B cell (primary cell): ENCODE measurements at places on chromosomes 12 and 14. TPM values are rescaled to one million over a fixed set of nuclear protein-coding genes. Genes with fewer than 3 reads are reported as not detected.

CD163 gene
- 1.1 and 2.2 TPM in 2 replicates for total RNA-seq

- no peak overlapping the region for H3K4me3 ChIP-seq
Observed at GRCh38 chr12:54001283-54002187, 1.6 kb downstream of the HOXC9 start.

GRCh38 chr14:104352493-104353220 lies 214.3 kb downstream of the KIF26A start:
- no peaks in the 10 kb centered on the region for H3K36me3 ChIP-seq
- no peak for DNase-seq

- H3K4me1 ChIP-seq = no peaks in the 10 kb centered on the region
- peaks cover 14% of the 10 kb centered on the region for H3K27me3 ChIP-seq
- no peaks in the 10 kb centered on the region for H3K36me3 ChIP-seq
- DNase-seq = no peak
- no peak overlapping the region for H3K27ac ChIP-seq
Observed at GRCh38 chr12:104000807-104001434, 35.2 kb downstream of the TDG start.

DNA sequence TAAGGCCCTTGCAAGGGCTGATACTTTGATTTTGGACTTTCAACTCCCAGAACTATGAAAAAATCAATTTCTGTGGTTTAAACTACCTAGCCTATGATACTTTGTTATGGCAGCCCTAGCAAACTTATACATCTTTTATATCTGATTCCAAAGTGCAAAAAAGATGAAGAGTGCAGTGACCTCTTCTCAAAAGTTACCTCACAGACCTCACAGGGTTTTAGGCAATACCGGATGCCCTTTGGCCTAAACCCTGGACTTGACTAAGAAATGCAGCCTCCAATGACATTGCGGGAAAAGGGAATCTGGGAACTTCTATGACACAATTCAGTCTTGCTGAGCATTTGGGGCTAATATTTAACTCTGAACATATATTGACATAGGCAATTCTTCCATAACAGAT lies 63.3 kb downstream of the IGF1 start:
- H3K27me3 ChIP-seq = no peaks in the 10 kb centered on the region
- H3K4me3 ChIP-seq = no peak overlapping the region
- no peaks in the 10 kb centered on the region for H3K36me3 ChIP-seq
- no peak for DNase-seq

- no peak overlapping the region for H3K4me3 ChIP-seq
- H3K4me1 ChIP-seq = peaks cover 6% of the 10 kb centered on the region
- H3K27ac ChIP-seq = no peak overlapping the region
- no peak for DNase-seq
- no peaks in the 10 kb centered on the region for H3K27me3 ChIP-seq
Observed at GRCh38 chr12:124681779-124682391, 114.5 kb upstream of the NCOR2 start.

FAM181A gene
- total RNA-seq = not detected in 2 replicates

GRCh38 chr12:120242971-120243699 lies 22.4 kb downstream of the PXN start:
- no peak overlapping the region for H3K4me3 ChIP-seq
- H3K36me3 ChIP-seq = no peaks in the 10 kb centered on the region
- H3K27me3 ChIP-seq = peaks cover 70% of the 10 kb centered on the region
- no peak overlapping the region for H3K27ac ChIP-seq
- no peaks in the 10 kb centered on the region for H3K4me1 ChIP-seq
- no peak for DNase-seq

DNA sequence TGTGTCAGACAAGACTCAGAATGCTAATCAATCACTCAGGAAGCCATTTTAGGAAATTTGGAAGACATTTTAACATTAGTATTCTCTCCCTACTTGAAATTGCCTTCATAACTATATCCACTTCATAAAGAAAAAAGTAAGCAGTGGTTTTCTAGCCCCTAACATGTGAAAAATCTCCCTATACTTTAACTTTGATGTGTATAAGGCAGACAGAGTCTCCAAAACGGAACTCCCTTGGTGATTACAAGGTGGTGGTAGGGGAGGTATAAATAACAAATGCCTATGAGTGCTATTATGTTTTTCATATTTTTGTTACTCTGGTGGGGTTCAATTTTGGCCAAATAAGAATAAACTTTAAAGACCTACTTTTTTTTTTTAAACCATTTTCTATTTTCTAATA lies 300.3 kb downstream of the BTG1 start:
- H3K27me3 ChIP-seq = no peaks in the 10 kb centered on the region
- no peak for DNase-seq
- H3K27ac ChIP-seq = no peak overlapping the region
- no peak overlapping the region for H3K4me3 ChIP-seq
- H3K4me1 ChIP-seq = no peaks in the 10 kb centered on the region

DNA sequence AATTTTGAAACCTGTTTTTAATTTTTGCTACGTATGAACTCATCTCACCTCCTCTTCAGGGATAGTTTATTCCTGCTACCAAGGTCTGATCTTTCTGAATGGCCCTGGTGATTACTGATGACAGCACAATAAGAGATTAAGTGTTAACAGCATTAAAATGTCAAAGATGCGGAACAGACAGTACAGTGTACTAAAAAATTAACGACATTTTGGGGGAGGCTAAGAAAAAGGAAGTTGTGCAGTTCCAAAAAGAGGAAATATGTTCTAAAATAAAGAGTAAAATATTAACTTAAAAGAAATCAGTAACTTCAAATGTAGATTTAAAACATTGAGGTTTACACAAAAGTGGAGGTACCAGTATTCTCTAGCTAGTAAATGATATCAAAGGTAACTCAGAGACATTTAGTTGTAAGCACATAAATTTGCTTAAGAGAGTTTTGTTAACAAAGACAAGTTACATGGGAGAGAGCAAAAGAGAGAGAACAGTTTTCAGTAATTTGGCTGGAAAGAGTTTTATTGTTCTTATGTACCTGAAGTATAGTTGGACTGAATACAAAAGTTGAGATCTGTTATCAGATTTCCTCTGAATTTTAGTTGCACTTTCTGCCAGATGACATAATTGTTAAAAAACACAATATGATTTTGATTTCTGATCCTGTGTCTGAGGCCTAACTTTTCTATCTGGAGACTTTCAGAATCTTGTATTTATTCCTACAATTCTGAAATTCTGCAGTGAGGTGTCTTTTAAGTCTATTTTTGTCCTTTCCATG lies 4.2 kb upstream of the CLECL1 start:
- H3K36me3 ChIP-seq = no peaks in the 10 kb centered on the region
- H3K4me3 ChIP-seq = no peak overlapping the region
- H3K4me1 ChIP-seq = peaks cover 71% of the 10 kb centered on the region
- H3K27ac ChIP-seq = peak overlapping the region; percentile 73
- peak; percentile 73 for DNase-seq

GRCh38 chr12:51000245-51000644 lies 25.9 kb downstream of the SLC11A2 start:
- no peak overlapping the region for H3K4me3 ChIP-seq
- H3K36me3 ChIP-seq = peaks cover 54% of the 10 kb centered on the region
- no peaks in the 10 kb centered on the region for H3K4me1 ChIP-seq
- no peak for DNase-seq
- no peaks in the 10 kb centered on the region for H3K27me3 ChIP-seq

MYL2 gene
- total RNA-seq = 0.39 TPM in 1 of 2 replicates, not detected in the other

SLCO1B1 gene
- total RNA-seq = not detected in 2 replicates

DNA sequence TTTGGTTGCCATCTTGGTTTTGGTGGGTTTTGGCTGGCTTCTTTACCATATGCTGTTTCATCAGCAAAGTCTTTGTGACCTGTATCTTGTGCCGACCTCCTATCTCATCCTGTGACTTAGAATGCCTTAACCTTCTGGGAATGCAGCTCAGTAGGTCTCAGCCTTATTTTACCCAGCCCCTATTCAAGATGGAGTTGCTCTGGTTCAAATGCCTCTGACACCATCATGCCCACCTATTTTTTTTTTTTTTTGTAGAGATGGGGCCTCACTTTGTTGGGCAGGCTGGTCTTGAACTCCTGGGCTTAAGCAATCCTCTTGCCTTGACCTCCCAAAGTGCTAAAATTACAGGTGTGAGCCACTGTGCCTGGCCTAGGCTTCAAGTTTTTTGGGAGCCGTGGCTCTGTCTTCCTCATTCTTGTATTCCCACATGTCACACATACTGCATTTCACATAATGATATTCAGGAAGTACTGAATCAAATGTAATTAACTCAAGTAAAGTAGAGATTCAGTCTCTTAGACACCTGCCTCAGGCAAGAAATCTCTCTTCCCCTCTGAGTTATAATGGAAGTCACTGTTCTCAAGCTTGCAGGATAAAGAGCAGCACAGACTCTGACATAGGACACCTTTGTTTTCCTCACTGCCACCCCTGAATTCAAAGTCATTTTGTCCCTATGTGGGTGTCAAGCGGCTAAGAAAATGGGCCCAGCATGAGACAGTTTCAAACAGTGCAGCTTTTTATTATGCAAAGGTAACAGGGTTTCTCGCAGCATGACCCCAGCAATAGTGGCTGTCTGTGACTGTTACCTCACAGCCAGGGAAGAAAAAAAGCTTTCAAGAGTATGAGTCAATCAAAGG lies 159.0 kb downstream of the PTPN11 start:
- H3K27me3 ChIP-seq = peaks cover 9% of the 10 kb centered on the region
- no peaks in the 10 kb centered on the region for H3K4me1 ChIP-seq
- no peak for DNase-seq
- H3K27ac ChIP-seq = no peak overlapping the region
- no peaks in the 10 kb centered on the region for H3K36me3 ChIP-seq

DNA sequence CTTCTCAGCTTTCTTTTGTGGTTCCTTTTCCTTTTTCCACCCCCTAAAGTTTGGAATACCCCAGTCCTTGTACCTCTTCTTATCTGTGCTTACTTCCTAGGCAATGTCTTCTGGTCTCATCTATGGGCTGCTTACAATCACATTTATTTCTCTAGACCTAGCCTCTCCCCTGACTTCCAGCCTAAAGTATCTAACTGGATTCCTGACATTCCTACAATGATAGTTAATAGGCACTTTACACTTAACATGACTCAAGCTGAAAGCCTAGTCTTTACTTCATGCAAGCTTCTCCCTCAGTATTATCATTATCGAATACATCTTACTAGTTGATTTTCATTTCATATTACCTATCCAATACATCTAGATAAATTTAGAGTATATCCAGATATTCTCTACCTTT lies 21.2 kb downstream of the CLECL1 start:
- H3K27ac ChIP-seq = peak overlapping the region; percentile 91
- no peaks in the 10 kb centered on the region for H3K36me3 ChIP-seq
- no peak overlapping the region for H3K4me3 ChIP-seq
- DNase-seq = no peak
- H3K27me3 ChIP-seq = no peaks in the 10 kb centered on the region

GRCh38 chr12:115439008-115439601 lies 755.1 kb upstream of the TBX3 start:
- H3K36me3 ChIP-seq = no peaks in the 10 kb centered on the region
- H3K27me3 ChIP-seq = no peaks in the 10 kb centered on the region
- no peak for DNase-seq
- H3K4me1 ChIP-seq = no peaks in the 10 kb centered on the region

DNA sequence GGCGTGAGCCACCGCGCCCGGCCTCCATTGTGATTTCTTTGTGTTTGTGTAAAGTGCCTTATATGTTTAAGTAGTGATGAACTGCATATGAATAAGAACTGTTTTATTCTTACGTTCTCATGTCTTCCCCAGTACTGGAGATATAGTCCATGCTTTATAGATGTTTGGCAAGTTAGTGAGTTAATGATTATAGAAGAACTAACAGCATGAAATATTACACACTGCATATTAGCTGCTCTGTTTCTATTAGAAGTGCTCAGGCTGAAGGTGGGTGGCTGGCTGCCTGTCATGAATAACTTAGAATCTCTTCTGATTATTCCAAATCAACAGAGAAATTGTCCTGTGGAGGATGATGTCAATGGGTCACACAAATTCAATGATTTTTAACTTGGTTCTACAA lies 709.4 kb downstream of the GALC start:
- H3K4me3 ChIP-seq = no peak overlapping the region
- no peak overlapping the region for H3K27ac ChIP-seq
- H3K36me3 ChIP-seq = no peaks in the 10 kb centered on the region
- H3K27me3 ChIP-seq = no peaks in the 10 kb centered on the region
- no peaks in the 10 kb centered on the region for H3K4me1 ChIP-seq
- no peak for DNase-seq

NELL2 gene
- 0.39 TPM in 1 of 2 replicates, not detected in the other for total RNA-seq

FITM1 gene
- total RNA-seq = 2.6 and 3.6 TPM in 2 replicates

KRT8 gene
- 0.83 and 0.94 TPM in 2 replicates for total RNA-seq
